ENCODE measurements at places on chromosomes 16 and 17. TPM values are rescaled to one million over a fixed set of nuclear protein-coding genes. Genes with fewer than 3 reads are reported as not detected.

The FMNL1 gene
- 1.7 TPM for total RNA-seq

The PCYT2 gene
- total RNA-seq, result 51.3 TPM

The AGRP gene
- not detected for total RNA-seq

The SLC9A5 gene
- 0.33 TPM for total RNA-seq

The KCNG4 gene
- not detected for total RNA-seq

The NOG gene
- total RNA-seq, result 168 TPM
